Cerebellar nuclear complex (tissue), 1 donor: ENCODE measurements at places on chromosomes 1 and 21.

- DNase-seq: no peak
These were observed 98.5 kb downstream of the ASH1L start for GRCh38 chr1:155463865-155464650.

DNA sequence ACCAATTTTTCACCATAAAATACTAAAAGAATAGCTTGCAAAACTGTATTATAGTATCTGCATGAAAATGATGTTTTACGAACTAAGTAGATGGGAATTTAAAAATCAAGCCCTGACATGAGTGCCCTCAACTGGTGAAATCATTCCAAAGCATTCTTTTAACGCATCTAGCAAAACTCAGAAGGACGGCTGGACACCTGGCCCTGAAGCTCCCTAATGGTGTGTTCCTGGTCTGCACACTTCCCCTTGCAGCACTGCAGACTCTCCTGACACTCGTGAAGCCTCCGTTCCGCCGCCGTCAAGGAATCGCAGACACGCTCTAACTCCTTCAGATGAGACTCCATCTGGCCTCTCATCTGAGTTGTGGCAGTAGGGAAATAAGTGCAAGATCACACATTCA, 39.9 kb downstream of the ODF2L start:
- no peak for DNase-seq

GRCh38 chr1:118317842-118318614, 133.0 kb upstream of the SPAG17 start:
- DNase-seq: no peak

DNA sequence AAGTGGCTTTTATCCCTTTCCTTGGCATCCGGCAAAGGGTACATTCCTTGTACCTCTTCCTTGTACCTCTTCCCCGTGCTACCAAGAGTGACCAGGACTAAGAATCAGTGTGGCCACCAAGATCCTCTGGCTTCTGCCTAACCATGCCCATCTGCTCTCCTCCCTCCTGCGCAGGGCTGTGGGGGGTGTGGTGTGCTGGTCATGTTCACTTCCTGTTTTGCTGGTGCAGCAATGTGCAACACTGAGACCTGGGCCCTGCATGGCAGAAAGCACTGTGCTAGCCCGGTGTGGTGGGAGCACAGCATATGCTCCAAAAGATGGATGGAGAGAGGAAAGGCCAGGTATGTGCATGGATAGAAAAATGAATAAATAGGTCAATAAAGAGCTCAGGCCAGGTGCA, 33.3 kb upstream of the TENT5C start:
- DNase-seq: no peak

- DNase-seq: no peak
These were observed 67.5 kb downstream of the MAP10 start for GRCh38 chr1:232872738-232873137.

- DNase-seq: no peak
These were observed 35.4 kb upstream of the BCL10 start for GRCh38 chr1:85311818-85312217.

DNA sequence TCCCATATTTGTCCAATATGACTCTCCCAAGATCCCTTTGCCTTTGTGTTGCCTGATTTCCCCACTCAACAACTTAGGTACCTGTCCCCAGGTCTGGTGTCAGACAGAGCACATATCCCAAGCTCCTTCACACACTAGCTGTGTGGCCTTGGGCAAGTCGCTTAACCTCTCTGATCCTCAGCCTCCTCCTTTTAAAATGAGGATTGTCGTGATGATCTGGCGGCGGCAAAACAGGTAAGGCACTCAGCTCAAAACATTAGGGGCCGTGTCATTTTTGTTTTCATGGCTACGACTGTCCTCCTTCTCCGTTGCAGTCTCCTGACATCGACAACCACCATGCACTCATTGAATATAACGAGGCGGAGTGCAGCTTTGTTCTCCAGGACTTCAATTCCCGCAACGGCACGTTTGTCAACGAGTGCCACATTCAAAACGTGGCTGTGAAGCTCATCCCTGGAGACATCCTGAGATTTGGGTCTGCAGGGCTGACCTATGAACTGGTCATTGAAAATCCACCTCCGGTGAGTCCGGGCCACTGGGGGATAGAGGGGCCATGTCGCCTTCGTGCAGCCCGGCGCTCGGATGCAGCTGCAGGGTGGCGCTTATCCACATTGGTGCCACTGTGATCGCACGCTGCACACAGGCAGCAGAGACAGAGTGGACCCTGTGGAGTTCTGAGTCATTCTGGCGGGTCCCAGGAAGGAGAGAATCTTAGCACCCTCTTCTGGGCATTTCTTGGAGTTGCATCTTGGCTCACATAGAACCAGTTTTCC, 25.2 kb downstream of the FHAD1 start:
- peak; percentile 73 for DNase-seq

GRCh38 chr1:149885339-149886120, 13.8 kb upstream of the BOLA1 start:
- peak; percentile 65 for DNase-seq

DNA sequence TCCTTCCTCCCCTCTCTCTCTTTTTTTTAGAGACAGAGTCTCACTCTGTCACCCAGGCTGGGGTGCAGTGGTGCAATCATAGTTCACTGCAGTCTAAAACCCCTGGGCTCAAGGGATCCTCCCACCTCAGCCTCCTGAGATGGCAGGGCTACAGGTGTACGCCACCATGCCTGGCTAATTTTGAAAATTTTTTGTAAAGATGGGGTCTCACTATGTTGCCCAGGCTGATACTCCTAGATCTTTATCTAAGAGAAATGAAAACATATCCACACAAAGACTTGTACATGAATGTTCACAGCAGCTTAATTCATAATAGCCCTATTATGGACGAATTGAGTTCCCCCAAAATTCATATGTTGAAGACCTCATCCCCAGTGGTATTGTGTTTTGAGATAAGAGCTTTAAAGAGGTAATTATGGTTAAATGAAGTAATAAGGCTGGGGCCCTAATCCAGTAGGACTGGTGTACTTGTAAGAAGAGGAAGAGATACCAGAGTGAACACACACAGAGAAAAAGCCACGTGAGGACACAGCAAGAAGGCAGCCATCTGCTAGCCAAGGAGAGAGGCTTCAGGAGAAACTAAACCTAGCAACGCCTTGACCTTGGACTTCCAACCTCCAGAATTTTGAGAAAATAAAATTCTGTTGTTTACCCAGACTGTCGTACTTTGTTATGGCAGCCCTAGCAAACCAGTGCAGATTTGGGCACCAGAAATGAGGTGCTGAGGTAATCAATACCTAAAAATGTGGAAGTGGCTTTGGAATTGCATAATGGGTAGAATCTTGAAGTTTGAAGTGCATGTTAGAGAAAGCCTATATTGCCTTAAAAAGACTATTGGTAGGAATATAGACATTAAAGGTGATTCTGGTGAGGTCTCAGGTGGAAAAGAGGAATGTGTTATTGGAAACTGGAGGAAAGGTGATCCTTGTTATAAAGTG, 13.2 kb downstream of the IFNLR1 start:
- DNase-seq: no peak

GRCh38 chr1:3790500-3790923, 5.8 kb downstream of the LRRC47 start:
- no peak for DNase-seq

GRCh38 chr1:34846265-34846664, 13.3 kb downstream of the SMIM12 start:
- no peak for DNase-seq

- no peak for DNase-seq
These were observed 96.5 kb downstream of the COLGALT2 start for GRCh38 chr1:183941001-183941400.

DNA sequence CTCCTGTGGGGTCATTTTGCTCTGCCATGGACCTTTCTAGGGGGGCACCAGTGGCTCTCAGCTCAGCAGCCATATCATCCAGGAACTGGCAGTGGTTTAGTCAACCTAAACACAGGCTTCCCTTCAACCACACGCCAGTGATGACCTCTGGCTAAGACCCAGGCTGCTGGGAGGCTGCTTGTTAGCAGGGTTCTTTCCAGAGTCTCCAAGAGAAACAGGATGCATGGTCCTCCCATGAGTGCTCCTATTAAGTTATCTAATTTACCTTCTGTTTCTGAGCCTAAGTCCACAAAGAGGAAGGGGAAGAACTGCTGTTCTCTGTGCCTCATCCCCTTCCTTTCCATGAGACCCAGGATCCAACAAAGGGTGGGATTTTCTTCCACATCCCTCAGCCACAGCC, 137.3 kb upstream of the PLXNA2 start:
- DNase-seq: no peak

DNA sequence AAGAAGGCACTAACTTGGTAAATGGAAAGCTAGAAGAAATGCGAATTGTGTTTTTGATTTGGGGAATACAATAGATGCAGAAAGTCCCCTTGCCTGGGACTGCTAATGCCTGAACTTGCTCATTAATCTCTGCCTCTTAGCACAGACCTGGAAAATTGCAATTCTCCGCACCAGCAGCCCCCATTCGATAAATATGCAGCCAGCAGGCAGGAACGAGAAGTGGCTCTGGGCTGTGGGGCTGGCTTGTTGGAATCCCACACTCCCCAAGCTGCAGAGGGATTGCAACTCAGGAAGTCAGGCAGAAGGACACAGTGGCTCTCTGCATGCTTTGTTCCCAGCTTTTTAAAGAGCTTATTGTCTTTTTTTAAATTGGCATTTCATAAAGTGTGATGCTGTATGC, 51.3 kb downstream of the PCP4 start:
- no peak for DNase-seq
